Activated T-cell treated with anti-CD3 and anti-CD28 coated beads, Interleukin-2, amount 50 U/mL, for 48 hours (primary cell): ENCODE measurements at places on chromosomes 12 and 14.

- no peak for DNase-seq
Measured at GRCh38 chr14:98154254-98154653, 1117.7 kb downstream of the BCL11B start.

GRCh38 chr12:89951694-89952060, 243.0 kb upstream of the ATP2B1 start:
- no peak for DNase-seq

DNA sequence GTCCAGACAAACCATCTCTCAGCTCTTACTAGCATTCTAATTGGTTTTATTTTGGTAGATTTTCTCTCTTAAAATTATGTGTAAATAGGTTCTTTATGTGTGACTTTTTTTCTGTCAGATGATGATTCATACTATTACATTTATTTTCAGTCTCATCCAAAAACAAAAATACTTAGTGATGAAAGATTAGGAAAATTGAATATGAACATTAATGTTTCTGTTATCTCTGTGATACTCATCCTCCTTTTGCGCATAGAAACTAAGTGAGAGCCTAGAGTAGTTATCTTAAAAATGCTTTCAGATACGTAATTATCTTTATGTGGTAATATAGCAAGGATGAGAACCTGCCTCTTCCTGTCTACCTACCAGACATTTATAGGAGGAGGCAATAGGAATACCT, 84.1 kb upstream of the MON2 start:
- no peak for DNase-seq

GRCh38 chr14:56126637-56126913, 8.4 kb downstream of the PELI2 start:
- no peak for DNase-seq

DNA sequence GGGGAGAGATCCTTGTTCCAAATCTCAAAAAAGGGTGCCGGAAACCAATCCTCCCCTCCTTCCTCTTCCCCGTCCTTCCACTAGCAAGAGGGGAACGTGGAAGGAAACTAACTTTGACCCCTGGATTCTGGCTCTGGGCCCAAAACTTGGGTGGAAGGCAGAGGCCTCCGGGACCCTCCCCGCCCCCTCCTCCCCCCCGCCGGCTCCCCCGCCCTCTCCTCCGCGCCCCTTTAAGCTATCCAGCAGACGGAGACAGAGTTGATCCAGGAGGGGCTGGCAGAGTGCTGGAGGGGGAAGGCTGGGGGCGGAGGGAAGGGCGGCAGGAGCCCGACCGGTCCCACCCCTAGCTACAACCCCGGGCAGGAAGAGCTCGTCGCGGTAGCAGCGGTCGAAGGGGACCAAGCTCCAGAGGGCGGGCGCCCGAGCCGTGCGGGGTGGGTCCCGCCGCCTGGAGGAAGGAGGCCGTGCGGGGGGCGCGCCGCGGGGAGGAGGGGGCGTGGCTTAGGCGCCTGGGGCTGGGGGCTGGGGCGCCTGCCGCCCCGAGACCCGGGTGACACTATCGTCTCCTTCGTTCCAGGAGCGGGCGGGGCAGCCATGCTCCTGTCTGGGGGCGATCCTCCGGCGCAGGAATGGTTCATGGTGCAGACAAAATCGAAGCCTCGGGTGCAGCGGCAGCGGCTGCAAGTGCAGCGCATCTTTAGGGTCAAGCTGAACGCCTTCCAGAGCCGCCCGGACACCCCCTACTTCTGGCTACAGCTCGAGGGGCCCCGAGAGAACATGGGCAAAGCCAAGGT, at the start of gene NYNRIN:
Gene NYNRIN, plus strand, starts transcription at position 351 of the 794 bp plus-strand sequence. Its CDS starts 244 bp downstream, at position 595.
- peak; percentile 35 for DNase-seq

- no peak for DNase-seq
Measured at GRCh38 chr12:12272869-12273268, 6.0 kb upstream of the LRP6 start.

DNA sequence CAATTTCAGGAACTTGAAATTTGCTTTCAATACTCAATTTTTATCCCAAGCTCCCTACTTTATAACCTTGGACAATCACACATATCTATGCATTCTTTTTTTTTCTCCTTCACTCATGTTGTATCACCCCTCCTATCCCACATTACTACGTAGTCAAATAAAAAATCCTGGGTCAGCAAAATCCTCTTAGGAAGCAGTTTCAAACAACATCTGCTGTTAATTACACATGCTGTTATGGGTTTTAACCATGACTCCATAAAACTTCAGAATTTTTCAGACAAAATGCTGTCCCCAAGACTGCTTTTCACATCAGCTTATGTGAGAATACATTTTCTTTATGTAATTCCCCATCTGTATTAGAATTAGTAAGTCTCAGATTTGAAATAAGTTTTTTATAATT, 61.7 kb downstream of the LRFN5 start:
- no peak for DNase-seq

GRCh38 chr14:64363265-64363846, 24.8 kb upstream of the MTHFD1 start:
- DNase-seq, result no peak
